ENCODE measurements at places on chromosomes 16 and 17. TPM values are rescaled to one million over a fixed set of nuclear protein-coding genes. Genes with fewer than 3 reads are reported as not detected.

GRCh38 chr17:34723875-34724274 lies 144.5 kb downstream of the TMEM132E start:
- no peak for DNase-seq

GRCh38 chr17:37134050-37134449 lies 185.3 kb downstream of the AATF start:
- DNase-seq, result no peak

DNA sequence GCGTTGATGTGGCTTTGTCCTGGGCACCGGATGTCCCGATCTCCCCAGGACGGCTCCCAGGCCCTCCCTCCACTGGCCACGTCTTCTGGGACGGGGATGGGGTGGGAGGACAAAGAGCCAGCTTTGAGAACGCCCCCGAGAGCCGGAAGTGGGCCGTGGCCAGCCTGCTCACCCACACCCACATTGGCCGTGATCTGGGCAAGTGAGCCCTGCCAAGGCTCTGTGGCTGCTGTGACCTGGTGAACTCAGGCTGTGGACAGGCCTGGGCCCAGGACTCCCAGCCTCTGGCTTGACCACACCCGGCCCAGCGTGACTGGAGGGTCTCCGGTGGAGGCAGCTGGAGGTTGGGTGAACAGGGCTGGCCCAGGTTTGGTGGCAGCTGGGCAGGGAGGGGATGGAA lies 3.3 kb downstream of the CDH15 start:
- no peak for DNase-seq

- DNase-seq, result no peak
Observed at GRCh38 chr16:77579351-77579891, 142.9 kb upstream of the NUDT7 start.

DNA sequence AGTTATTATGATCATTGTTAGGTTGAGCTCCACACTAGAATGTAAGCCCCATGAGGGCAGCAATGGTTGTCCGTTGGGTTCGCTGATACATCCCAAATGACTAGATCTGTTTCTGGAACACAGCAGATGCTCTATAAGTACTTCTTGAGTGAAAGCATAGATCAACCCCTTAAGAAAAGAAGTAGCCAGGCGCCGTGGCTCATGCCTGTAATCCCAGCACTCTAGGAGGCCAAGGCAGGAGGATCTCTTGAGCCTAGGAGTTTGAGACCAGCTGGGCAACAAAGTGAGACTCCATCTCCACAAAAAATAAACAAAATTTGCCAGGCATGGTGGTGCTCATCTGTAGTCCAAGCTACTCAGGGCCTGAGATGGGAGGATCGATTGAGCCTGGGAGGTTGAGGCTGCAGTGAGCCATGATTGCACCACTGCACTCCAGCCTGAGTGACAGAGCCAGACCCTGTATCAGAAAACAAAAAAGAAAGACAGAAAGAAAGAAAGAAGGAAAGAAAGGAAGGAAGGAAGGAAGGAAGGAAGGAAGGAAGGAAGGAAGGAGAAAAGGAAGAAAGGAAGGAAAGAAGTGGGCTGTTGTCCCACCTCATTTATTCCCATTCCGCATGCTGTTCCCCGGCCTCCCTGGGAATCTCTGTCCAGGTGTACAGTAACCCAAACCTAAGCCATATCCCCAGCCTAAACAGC lies 54.4 kb upstream of the RPL38 start:
- no peak for DNase-seq

GRCh38 chr17:30104575-30105339 lies 11.9 kb upstream of the NSRP1 start:
- DNase-seq, result no peak

DNA sequence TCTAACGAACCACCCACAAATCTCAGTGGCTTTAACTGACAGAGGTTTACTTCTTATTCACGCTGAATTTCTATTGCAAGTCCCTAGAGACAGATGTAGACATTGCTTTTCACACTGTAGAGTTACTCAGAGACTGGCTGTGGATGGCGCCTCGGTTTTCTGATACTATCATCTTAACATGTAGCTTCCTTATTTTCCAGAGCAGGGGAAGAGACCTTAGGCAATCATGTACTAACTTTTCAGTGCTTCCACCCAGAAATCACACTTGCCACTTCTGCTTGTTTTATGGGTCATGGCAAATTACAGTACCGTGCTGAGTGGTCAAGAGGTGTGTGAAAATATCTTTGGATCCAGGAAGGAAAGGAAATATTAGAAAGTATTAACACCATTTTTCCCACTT lies 65.4 kb downstream of the MAF start:
- no peak for DNase-seq

- no peak for DNase-seq
Observed at GRCh38 chr17:43393944-43394482, 4.8 kb upstream of the ARL4D start.

DNA sequence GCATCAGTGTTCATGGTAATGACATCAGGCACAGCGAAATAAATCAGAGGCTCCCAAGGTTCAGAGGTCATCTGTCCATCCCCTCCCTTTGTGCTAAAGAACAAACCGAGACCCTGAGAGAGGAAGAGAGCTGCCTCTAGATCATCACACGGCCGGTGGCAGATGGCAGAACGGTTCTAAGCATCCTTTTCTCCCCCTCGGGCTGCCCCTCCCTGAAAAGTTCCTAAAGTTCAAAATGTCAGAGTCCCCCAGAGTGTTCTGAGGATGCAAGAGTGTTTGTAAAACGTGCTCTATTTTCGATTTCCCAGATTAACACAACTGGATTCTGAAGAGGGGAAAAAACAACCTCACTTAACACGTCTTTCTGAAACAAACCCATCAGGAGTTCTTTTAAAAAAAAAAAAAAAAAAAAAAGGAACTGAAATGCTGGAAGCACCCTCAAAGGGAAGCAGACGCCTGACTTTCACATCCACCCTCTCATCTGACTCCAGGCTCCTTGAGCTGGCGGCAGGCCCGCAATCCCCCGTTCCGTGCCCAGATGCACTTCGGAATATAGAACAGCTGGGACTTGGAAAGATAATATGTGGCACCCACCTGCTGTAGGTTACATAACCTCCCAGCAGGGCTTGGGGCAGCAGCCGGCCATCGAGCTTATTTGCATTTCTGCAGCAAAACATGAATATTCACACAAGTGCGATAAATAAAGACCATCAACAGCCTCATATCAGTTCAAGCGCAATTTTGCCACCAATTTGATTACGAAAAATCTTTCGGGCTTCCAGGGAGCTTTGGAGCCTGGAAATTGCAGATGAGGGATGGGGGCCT lies 115.5 kb upstream of the SMURF2 start:
- DNase-seq, result peak; percentile 73

Gene HBQ1
- not detected for total RNA-seq

DNA sequence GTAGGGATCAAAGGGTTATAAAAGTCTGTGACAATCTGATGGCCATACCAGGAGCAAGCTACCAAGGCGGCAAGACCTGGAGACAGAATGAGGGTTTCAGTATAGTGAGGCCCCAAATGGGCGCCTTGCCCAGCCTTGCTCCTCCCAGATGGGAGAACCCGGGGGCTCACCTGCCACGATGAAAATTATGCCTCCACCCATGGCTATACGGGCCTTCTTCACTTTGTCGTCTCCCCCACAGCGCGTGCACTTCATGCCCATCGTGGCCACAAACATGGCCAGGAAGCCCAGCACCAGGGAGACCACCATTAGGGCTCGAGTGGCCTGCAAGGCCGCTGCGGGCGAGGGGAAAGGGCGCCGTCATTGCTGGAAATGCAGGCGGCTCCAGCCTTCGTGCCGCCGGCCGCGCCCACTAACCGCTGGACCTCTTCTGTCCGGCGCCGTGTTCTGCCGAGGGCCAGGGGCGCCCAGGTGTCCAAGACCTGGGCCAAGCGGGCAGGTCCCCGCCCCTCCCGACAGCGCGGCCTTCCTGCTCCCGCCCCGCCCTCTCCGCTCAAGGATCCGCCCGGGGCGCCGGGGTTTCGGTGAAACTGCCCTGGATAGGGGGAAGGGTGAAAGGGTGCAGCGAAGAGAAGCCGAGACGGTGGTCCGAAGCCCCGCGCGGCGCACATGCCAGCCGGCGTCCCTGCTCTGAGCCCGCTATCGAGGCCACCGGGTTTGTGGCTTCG lies 1.5 kb downstream of the CLDN7 start:
- no peak for DNase-seq

Gene NPW
- total RNA-seq, result 0.58 TPM

Gene HNF1B
- total RNA-seq, result not detected

Gene TP53TG3D
- not detected for total RNA-seq
